ENCODE measurements at places on chromosomes 5 and 9.

GRCh38 chr5:76718381-76718832 lies 2.5 kb downstream of the F2R start:
- no peak for DNase-seq

- DNase-seq: no peak
Observed at GRCh38 chr9:20490246-20490834, 132.0 kb downstream of the MLLT3 start.

DNA sequence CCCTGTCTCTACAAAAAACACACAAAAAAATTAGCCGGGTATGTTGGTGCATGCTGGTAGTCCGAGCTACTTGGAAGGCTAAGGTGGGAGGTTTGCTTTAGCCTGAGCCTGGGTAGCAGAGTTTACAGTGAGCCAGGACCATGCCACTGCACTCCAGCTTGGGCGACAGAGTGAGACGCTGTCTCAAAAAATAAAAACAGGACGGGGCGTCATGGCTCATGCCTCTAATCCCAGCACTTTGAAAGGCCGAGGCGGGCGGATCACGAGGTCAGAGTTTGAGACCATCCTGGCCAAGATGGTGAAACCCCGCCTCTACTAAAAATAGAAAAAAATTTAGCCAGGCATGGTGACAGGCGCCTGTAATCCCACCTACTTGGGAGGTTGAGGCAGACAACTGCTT lies 40.3 kb downstream of the UBE2D2 start:
- DNase-seq: no peak

DNA sequence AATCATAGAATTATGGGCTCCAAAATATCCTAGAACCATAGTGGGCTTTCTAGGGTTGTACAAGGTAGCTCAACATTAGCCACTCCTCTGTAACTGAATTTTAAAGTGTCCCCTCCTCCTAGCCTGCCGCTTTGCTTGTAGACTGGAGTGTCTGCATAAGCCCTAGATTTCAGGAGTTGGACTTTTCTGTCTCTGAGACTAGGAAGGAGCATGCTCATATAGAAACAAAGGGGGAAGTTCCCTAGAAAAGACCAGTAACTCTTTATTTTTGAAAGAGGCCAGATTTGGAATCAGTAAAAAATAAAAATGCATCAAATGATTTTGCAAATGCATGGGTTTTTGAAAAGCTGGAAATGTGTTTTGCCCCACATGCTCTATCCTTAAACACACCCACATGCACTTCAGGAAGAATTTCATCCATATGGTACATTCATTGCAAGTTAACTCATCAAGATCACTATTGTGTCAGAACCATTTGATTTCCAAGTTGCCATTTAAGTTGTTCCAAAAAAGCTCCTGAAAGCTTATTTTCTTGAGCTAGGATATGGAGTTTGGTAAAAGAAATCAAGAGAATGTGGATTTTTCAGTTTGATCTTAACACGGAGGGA lies 121.0 kb upstream of the NR3C1 start:
- no peak for DNase-seq

DNA sequence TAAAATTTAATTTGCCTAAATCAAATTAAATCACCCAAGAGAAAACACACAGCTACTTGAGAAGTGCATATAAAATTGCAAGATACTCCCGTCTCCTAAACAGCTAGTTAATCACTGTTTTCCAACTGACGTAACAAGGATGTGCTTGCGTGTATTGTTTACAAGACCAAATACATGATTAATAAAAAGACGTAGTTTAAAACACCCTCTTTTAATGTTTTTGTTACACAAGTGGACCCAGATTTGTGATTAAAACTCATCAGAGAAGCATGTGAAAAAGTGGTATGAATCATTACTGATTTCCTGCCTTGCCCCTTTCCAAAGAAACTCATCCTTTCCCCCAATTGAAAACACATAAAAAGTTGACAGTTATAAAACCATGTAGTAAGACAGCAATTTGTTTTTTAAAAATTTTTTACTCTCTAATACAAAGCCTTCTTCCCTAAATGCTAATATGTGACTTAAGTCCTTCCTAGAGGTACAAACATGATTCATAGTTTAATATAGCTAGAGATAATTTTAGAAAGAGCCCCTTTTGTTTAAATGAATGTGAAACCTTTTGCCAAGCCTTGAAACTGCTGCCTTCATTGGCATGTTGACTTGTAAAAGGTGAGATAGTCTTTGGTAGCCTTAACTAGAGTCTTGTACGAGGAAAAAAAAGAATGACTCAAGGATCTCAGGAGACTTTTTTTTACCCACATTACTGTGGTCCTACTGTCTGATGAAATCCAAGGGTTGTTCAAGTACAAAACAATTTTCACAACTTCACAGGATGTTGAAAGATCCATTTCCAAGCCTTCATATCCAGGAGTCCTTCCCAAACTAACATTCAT lies 61.4 kb upstream of the FST start:
- no peak for DNase-seq

DNA sequence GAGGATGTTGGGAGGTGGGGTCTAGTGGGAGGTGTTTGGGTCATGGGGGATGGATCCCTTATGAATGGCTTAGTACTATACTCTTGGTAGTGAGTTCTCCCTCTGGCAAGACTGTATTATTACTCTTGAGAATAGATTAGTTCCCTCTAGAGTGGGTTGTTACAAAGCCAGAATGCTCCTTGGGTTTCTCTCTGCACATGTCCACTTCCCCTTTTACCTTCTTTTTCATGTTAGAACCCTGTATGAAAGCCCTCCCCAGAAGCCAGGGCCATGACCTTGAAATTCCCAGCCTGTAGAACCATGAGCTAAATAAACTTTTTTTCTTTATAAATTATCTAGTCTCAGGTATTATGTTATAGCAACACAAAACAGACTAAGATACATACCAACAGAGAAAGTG lies 31.1 kb downstream of the SLC24A2 start:
- no peak for DNase-seq

- DNase-seq: no peak
Observed at GRCh38 chr9:34403554-34404380, 27.1 kb upstream of the MYORG start.

- no peak for DNase-seq
Observed at GRCh38 chr5:97544678-97545077, 361.6 kb upstream of the RIOK2 start.

- no peak for DNase-seq
Observed at GRCh38 chr5:168365581-168366081, 74.2 kb downstream of the WWC1 start.

DNA sequence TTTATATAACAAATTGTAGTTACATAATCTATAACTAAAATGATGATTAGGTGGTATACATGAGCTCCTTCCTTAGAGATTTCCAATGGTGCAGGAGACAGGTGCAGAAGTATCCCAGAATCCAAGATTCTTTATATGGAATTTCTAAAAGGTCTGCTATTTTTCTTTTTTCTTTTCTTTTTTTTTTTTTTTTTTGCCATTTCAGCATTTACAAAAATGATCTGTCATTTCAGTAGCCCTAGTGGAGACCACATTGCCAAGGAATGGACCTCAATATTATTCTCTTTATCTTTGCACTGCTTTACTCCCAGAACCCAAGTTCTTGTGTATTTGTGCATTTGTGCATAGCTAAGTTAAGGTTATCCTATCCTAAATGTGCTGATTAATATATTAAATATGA lies 61.7 kb downstream of the MRPS30 start:
- no peak for DNase-seq

DNA sequence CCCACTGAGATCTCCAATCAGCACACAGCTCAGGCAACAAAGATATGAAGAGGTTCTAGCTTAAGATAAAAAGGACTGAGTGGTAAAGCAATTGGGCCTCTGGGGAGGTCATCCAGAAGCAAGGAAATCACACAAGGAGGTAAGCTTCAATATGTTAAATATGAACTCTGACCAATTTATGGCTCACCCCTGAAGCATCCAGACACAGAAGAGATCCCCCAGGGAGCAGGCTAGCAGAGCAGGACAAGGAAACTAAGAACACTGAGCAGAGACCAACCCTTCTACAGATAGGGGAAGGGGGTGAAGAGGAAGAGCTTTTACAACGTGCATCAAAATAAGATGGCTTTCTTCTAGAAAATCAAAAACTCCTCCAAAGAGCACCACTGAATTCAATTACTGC lies 616.2 kb downstream of the DNAH5 start:
- no peak for DNase-seq

DNA sequence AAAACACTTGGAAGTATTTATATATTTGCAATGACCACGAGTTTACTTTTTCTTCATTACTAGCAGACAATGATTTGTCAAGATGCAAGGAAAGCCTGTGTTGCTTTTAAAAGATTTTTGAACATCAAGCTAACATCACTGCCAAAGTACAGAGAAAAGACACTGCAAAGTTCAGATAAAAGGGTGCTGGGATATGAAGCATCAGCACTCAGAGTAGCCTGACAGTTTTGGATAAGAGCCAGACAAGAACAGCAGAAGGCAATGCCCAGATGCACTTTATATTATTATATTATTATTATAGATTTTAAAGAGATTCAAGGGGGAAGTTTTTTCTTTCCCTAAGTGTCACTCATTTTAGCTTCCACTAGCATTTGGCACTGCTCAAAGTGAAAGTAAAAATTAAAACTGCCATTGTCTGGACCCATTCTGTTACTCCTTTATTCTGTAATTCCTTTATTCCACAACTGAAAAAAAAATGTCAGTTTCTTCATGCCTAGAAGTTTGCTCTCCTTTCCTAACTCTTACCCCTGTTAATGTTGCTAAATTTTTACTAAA lies 240.6 kb downstream of the EFNA5 start:
- DNase-seq: no peak

- peak; percentile 95 for DNase-seq
Observed at GRCh38 chr9:70480405-70480980, 66.0 kb upstream of the KLF9 start.

- no peak for DNase-seq
Observed at GRCh38 chr5:3634061-3634460, 38.4 kb downstream of the IRX1 start.

DNA sequence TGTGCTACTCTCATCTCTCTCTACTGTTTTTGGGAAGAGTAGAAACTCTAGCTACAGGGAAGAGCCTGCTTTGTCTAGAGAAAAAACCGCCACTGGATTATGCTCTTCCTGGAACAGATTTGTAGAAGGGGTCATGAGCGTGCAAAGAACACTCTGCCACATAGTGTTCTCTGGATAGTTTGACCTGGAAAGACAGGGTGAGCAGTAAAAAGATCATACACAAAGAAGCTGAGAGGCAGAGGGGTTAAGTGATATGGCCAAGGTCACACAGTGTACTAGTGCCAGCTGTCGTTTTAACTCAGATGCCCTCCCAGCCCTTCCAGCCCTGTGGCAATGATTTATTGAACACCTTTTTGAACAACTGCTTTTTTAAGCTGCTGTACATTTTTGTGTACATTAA lies 182.2 kb downstream of the NNT start:
- DNase-seq: no peak

- DNase-seq: no peak
Observed at GRCh38 chr5:125070961-125071360, 324.5 kb upstream of the ZNF608 start.

- no peak for DNase-seq
Observed at GRCh38 chr5:73763300-73764032, 137.5 kb downstream of the ARHGEF28 start.

- DNase-seq: no peak
Observed at GRCh38 chr5:95966005-95966404, 4.4 kb upstream of the ELL2 start.

GRCh38 chr5:141701360-141702119 lies 19.5 kb upstream of the ARAP3 start:
- no peak for DNase-seq

- DNase-seq: no peak
Observed at GRCh38 chr9:136052991-136053756, 41.9 kb downstream of the NACC2 start.

Measured in coronary artery (tissue), 2 donors.